ENCODE measurements at places on chromosomes 3 and 15. TPM values are rescaled to one million over a fixed set of nuclear protein-coding genes. Genes with fewer than 3 reads are reported as not detected.

The TM6SF1 gene
- total RNA-seq: 1.7 TPM

The KLHL18 gene
- total RNA-seq: 30.4 TPM

The PRR23C gene
- total RNA-seq: not detected

The KCNH8 gene
- total RNA-seq: not detected

The PTPRG gene
- 6.1 TPM for total RNA-seq

Data from MG63 (cell line).